ENCODE measurements at places on chromosomes 7 and 10.

DNA sequence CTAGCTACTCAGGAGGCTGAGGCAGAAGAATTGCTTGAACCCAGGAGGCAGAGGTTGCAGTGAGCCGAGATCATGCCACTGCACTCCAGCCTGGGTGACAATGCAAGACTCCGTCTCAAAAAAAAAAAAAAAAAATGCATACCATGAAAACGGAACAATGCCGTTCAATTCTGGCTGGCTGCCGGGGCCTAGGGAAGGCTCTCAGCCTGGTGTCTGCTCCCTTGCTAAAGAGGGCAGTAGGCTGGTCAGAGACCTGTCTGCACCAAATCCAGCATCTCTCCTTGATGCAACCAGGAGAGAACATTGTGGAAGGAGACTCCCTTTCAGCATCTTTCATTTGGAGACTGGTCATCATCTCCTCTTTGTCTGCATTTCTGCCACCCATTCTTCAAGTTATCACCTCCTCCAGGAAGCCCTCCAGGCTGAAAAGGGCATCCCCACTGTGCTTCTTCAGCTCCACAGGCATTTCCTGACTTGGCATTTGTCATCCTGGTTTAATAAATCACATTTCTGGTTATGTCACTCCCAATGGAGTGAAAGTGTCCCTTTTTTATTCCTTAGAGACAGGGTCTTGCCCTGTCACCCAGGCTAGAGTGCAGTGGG lies 24.7 kb downstream of the MYL10 start:
- no peak for DNase-seq

DNA sequence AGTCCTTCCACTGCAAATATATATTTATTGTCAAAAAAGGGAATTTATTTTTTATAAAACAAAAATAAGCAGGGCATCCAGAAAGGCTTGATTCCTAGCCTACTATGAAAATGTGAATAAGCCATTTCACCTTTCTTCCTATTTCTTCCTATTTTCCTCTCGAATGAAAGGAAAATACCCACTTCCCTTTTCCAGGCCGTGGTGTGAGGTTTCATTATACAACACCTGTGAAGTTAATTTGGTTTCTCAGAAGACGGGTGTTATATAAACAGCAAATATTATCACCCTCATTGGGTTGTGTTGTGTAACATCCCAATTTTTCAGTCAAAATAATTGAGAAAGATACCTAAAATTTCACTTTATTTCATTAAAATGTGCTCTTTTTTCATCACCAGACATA lies 214.3 kb downstream of the DGKB start:
- no peak for DNase-seq

DNA sequence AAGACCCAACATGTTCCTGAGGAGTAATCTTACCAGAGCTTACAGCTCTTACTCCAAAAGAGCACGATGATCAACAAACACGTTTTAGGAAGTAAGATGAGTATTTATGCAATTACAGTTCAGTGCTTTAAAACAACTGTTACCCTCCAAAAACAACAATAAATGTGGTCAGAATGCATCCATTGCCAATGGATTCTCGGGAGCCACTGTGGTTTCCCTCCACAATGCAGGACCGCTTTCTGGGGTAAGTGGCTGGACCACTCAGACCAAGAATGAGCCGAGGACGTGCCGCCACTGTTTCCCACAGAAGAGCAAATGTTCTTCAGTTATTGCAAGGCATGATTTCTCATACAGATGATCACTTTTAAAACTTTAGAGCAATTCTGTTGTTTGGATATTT lies 232.3 kb upstream of the MKLN1 start:
- no peak for DNase-seq

- DNase-seq = no peak
Measured at GRCh38 chr7:70614237-70615045, 517.5 kb upstream of the GALNT17 start.

DNA sequence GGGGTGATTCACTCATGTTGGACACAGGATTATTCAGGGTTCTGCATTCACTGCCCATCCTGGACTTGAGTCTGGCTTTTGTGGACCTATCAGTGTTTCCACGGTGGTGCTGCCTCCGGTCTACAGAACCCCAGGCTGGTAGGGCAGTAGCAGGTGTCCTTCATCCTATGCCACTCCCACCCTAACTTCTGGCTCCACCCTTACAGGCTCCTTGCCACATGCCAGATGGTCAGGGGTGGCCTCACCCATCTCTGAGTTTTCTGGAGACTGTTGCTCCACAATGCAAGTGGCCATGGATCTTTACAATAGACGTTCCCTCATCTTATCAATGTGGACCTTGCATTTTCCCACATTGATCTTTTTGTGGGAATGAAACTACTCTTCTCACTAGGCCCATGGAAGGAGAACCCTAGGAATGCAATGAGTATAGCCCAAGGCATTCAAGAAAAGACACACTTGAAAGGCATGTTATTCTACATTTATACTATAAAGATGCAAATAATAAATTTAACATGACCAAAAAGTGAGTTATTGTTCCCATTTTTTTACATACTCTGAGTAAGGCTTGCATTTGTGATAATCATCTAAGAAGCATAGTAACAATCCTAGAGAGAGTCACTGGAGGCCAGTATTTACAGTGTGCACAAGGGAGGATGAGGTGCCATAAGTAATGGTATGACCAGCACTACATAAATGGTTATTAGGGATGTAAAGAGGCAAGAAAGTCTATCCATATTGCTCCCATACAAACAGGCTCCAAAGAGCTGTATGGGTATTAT lies 57.4 kb upstream of the ADO start:
- no peak for DNase-seq

DNA sequence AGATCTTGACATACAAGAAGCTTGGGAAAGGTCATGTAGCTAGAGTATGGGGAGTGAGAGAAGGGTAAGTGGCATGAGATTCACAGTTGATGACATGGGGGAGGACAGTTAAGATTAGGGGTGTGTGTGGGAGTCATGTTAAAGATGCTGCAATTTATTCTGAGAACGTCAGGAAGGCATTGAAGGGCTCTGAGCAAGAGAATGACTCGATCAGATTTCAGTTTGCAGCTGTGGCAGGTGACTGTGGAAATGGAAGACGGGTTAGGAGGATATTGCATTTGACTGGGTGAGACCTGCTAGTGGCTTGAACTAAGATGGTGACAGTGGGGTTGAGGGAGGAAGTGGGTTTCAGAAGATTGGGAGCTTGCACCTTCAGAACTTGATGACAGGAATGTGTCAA lies 5.6 kb downstream of the CDC123 start:
- no peak for DNase-seq

DNA sequence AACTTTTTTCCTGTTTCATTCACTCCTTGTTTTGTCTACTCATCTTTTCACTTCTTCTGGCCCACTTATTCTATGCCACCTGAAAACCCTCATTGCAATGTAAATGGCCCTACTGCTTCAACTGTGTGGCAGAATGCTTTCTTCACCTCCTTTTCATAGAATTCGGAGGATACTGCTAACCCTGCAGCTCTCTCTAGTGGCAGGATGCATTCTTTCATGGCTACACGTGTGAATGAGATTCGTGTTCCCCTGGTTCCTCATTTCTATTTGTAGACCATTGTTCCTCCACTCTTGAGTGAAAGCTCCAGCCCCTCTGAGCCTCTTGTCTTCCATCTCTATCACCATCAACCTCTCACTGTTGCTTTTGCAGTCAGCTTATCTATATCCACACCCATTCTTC lies 20.9 kb upstream of the CYP26C1 start:
- DNase-seq = no peak

Data from cortex of kidney (tissue), 1 donor.